ENCODE measurements at places on chromosomes 11 and 22. TPM values are rescaled to one million over a fixed set of nuclear protein-coding genes. Genes with fewer than 3 reads are reported as not detected.

Gene EPS8L2
- 40.8 TPM for total RNA-seq

Gene OTUB1
- 116 TPM for total RNA-seq

Gene PATE2
- not detected for total RNA-seq

Gene GLB1L3
- total RNA-seq, result not detected

Gene ABTB2
- 1.8 TPM for total RNA-seq

Gene TLCD5
- total RNA-seq, result 8.6 TPM

Gene PANX3
- not detected for total RNA-seq

Gene PATE4
- total RNA-seq, result not detected

Gene APLNR
- not detected for total RNA-seq

Gene POLD3
- 10.7 TPM for total RNA-seq

Gene MS4A12
- total RNA-seq, result not detected

Gene RAG1
- 0.89 TPM for total RNA-seq

Gene DGKZ
- total RNA-seq, result 53.5 TPM

Gene KCNA4
- not detected for total RNA-seq

Gene HEPN1
- total RNA-seq, result not detected

Gene TREH
- not detected for total RNA-seq

Gene GRIK4
- not detected for total RNA-seq

Gene ZMAT5
- total RNA-seq, result 49.3 TPM

Gene VWCE
- 0.58 TPM for total RNA-seq

Gene NAA40
- 17.5 TPM for total RNA-seq

Gene APOA1
- not detected for total RNA-seq

Gene OR5L1
- total RNA-seq, result not detected

Gene MMP1
- total RNA-seq, result 0.18 TPM

Gene TPBGL
- not detected for total RNA-seq

Gene CRACR2B
- 2.9 TPM for total RNA-seq

Gene DEFB131B
- not detected for total RNA-seq

Gene DDI1
- not detected for total RNA-seq

Gene C11orf91
- total RNA-seq, result not detected

Gene TEX12
- total RNA-seq, result not detected

Gene OR8A1
- not detected for total RNA-seq

Gene MYOD1
- not detected for total RNA-seq

Data from myometrial cell (primary cell).